ENCODE measurements at places on chromosomes 1 and 21. TPM values are rescaled to one million over a fixed set of nuclear protein-coding genes. Genes with fewer than 3 reads are reported as not detected.

DNA sequence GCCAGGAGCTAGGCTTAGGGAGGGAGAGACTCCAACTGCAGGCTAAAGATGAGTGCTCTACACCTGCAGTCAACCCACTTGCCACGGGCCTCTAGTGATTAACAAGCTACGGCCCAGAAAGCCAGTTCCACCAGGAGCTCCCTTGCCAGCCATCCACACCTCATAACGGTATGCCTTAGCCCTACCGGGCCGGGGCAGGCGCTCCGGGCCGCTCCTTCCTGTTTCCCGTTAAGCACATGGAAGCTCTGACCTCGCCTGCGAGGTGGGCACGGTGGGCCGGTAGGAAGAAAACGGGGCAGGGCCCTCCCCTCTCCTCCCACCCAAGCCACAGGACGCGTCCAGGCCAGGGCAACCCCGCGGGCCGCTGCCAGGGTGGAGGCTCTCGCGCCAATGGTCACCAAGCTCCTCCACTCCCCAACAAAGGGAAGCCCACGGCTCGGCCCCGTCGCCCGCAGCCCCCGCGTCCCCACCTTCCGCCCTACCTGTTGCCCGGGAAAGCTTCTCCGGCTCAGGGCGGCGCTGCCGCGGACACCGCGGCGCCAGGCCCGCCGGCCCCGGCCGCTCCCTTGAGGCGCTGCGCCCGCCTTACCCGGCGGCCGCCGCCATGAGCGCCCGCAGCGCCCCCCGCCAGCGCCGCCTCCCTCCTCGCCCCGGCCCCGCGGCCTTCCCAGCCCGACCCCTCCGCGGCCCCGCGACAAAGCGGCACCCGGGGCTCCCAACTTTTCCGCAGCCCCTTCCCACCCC is 627 bp downstream of the CERS2 start:
- no peaks in the 10 kb centered on the region for H3K27me3 ChIP-seq
- peak overlapping the region; percentile 92 for H3K27ac ChIP-seq
- peak overlapping the region; percentile 87 for H3K4me3 ChIP-seq
- DNase-seq = peak; percentile 86

DNA sequence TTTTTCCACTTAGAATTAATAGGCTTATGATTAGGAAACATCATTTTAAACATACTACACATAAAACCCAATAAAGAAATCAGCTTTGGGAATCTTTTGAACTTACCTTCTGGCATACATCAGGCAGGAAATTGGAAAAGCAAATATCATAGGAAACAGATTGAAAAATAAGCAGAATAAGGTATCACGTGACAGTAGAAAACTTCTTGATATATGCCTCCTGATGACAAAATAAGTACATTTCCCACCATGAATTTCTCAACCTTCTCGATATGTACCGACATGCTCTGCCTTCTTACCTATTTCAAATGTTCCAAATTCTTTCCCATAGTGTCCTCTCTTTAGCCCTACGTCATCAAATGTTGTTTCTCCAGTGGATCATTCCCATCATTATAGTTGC is 72.4 kb downstream of the CLCA4 start:
- peaks cover 5% of the 10 kb centered on the region for H3K4me1 ChIP-seq
- no peaks in the 10 kb centered on the region for H3K27me3 ChIP-seq
- H3K36me3 ChIP-seq = no peaks in the 10 kb centered on the region
- no peak overlapping the region for H3K27ac ChIP-seq
- H3K4me3 ChIP-seq = no peak overlapping the region

GRCh38 chr1:230243583-230244353 is 176.7 kb downstream of the GALNT2 start:
- no peak overlapping the region for H3K4me3 ChIP-seq
- no peak overlapping the region for H3K27ac ChIP-seq
- H3K4me1 ChIP-seq = no peaks in the 10 kb centered on the region
- no peak for DNase-seq

DNA sequence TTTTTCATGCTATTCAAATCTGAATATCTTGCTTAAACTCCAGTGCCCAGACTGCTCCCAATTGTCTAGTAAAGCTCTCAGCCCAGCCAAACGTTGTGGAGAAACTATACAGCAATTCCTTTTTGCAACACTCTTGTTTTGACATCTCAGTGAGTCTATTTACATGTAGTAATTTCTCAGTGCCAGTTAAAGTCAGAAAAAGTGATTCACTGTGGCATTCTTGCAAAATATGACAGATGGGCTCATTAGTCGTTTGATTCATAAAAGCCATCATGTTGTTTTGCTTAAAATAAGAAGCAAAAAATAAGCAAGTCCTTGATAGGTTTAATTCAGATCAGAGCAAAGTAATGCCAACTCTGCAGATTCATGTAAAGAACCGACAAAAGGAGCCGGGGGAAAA is 20.7 kb upstream of the TMPRSS15 start:
- no peak overlapping the region for H3K27ac ChIP-seq
- H3K27me3 ChIP-seq = no peaks in the 10 kb centered on the region
- H3K4me3 ChIP-seq = no peak overlapping the region
- DNase-seq = no peak

DNA sequence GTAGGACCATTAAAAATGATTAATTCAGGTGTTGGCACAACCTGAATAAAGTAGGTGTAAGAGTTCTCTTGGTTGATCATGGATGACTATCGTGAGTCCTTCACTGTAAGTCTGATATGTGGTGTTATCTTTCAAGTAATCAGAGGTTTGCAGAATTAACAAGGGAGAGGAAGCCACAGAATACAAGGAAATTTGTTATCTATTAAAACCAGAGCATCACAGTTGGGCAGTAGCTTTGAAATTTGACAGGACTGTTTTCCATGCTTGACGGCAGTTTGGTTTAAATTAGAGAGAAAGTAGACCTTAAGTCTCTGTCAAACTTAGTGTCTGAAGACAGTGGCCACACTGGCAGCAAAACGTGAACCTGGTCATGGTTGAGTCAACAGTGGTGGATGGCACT is 139.5 kb upstream of the KCNK2 start:
- H3K4me1 ChIP-seq = no peaks in the 10 kb centered on the region
- H3K36me3 ChIP-seq = no peaks in the 10 kb centered on the region
- no peak overlapping the region for H3K4me3 ChIP-seq
- no peak for DNase-seq
- H3K27ac ChIP-seq = no peak overlapping the region

DNA sequence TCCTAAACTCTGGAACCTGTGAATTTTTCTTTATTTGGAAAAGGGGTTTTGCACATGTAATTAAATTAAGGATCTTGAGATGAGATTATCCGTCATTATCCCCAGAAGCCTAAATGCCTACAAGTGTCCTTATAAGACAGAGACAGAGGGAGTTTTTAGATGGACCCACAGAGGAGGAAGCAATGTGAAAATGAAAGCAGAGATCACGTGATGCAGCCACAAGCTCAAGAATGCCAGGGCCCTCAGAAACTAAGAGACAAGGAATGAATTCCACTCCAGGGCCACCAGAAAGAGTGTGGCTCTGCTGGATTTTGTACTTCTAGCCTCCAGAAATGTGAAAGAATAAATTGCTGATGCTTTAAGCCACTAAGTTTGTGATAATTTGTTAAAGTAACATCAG is 183.6 kb upstream of the UBE2U start:
- no peaks in the 10 kb centered on the region for H3K4me1 ChIP-seq
- H3K27ac ChIP-seq = peak overlapping the region; percentile 51
- H3K4me3 ChIP-seq = no peak overlapping the region

DNA sequence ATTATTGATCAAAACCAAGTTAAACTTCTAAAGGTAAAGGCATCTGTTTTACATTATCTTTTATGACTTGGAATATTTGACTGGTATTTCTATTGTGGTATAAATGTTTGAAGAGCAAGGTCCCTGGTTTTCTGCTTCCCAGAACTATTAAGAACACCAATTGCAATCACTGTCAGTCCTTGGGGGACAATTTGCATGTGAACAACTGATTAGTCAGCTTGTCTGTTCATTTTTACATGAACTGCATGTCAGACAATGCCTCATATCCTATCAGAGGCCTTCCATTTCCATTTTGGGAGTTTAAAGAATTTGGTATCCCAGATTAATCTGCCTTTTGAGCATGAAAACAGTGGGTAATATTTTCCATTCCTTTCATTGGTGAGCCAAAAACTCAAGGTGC is 654.9 kb upstream of the USP24 start:
- H3K36me3 ChIP-seq = no peaks in the 10 kb centered on the region
- no peak for DNase-seq
- H3K27ac ChIP-seq = no peak overlapping the region

GRCh38 chr21:42171091-42172053 is 47.6 kb upstream of the ABCG1 start:
- H3K36me3 ChIP-seq = no peaks in the 10 kb centered on the region
- no peak for DNase-seq
- peak overlapping the region; percentile 9 for H3K27ac ChIP-seq
- no peaks in the 10 kb centered on the region for H3K27me3 ChIP-seq

- no peak for DNase-seq
- H3K27ac ChIP-seq = no peak overlapping the region
- no peaks in the 10 kb centered on the region for H3K36me3 ChIP-seq
- peaks cover 23% of the 10 kb centered on the region for H3K27me3 ChIP-seq
These were observed 89.6 kb downstream of the C1orf94 start for GRCh38 chr1:34266127-34266951.

The CD164L2 gene
- total RNA-seq = 4.0 TPM

The KRTAP13-2 gene
- not detected for total RNA-seq

The DAB1 gene
- total RNA-seq = 0.17 TPM

The HMCN1 gene
- 91.0 TPM for total RNA-seq

The SMPDL3B gene
- 14.8 TPM for total RNA-seq

Data from left lung (tissue), 14 donors.